Caki2 (cell line): ENCODE measurements at places on chromosomes 16 and 17. TPM values are rescaled to one million over a fixed set of nuclear protein-coding genes. Genes with fewer than 3 reads are reported as not detected.

The GLIS2 gene
- 5.7 and 7.4 TPM in 2 replicates for total RNA-seq

The GTF3C1 gene
- 65.3 and 68.2 TPM in 2 replicates for total RNA-seq

The CUEDC1 gene
- 24.8 and 47.7 TPM in 2 replicates for total RNA-seq

The TLCD3B gene
- 1.4 and 3.4 TPM in 2 replicates for total RNA-seq

The ADORA2B gene
- 57.2 and 60.0 TPM in 2 replicates for total RNA-seq

- no peak for DNase-seq
Observed at GRCh38 chr17:8875436-8875835, 8.0 kb upstream of the PIK3R6 start.

- peak; percentile 44 for DNase-seq
Observed at GRCh38 chr16:50696575-50697420, 3.4 kb downstream of the NOD2 start.

DNA sequence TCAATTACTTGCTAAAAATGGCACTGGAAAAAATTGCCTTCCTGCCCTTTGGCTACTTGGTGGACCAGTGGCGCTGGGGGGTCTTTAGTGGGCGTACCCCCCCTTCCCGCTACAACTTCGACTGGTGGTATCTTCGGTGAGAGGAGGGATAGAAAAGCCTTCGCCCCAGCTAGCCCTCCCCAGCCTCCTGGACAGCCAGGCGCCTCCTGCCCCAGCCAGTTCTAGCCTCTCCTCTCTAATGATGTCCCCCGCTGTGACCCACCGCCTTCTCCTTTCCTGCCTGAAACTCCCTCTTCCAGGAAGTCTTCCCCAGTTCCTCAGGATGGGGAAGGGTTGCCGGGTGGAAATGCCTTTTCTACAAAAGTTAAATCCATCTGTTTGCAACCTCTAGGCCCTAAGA is 6.2 kb downstream of the ACE start:
- no peak for DNase-seq

DNA sequence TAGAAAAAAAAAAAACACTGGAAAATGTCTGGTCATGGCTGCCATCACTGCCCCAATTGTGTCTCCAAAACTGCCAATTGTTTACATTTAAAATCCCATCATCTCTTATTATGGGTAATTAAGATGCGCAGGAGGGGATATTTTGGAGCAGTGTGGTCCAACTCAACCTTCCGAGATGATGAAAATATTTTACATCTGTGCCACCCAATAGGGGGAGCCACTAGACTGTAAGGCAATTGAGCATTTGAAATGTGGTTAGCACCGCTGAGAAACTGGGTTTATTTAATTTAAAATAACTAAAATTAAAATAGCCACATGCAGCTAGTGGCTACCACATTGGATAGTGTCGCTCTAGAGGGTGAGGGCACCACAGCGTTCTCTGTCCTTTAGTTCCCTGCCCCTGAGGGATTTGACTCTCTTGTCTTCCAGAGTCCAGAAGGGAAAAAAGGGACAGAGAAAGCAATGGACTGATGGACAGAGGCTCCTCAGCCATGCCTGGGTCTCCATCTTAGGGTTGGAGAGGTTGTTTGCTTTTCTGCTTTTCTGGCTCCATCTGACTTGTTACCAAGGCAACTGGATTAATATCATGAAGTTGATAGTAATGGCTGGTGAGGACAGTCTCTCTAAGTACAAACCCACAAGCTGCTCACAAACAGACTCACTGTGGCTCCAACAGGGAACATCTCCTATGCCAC is 3.5 kb downstream of the MPO start:
- no peak for DNase-seq

DNA sequence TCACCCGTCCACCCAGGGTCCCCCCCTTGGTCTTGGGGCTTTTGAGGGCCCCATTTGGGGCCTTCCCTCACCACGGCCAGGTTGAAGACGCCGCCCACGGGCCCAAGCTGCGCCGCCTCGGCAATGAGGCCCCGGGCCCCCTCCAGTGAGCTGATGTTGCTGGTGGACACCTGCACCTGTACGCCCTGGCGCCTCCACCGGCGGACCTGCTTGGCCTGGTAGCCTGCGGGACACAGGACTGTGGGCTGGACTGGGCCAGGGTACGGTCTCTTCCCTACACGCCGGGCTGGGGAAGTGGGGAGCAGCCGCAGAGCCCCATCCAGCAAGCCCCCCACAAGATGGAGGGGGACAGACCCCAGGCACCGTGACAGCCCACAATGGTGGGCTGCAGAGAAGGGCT is 15.6 kb downstream of the FASN start:
- DNase-seq = no peak

GRCh38 chr16:72983241-72983640 is 64.7 kb downstream of the ZFHX3 start:
- DNase-seq = no peak

DNA sequence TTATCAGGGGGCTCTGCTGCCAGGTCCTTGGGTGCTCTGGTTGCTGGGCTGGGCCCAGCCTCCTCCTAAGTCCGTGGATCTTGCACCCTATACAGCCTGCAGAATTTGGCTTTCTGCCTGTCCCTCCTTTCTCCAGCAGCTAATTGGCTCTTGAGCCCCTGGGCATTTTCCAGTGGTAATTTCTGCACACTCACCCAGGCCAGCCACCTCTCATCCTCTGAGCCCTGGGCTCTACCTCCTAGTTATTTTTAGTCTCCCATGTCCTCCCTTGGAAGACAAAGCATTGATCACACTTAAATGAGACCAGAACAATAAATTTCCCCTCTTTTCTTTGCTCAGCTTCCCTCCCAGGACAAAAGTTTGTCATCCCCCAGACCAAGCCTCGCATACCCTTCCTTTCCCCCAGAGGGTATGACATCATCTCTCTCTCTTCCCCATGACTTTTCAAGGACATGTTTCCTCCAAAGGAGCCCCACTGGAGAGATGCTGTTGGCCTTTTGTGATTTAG is 38.1 kb downstream of the C17orf75 start:
- no peak for DNase-seq

DNA sequence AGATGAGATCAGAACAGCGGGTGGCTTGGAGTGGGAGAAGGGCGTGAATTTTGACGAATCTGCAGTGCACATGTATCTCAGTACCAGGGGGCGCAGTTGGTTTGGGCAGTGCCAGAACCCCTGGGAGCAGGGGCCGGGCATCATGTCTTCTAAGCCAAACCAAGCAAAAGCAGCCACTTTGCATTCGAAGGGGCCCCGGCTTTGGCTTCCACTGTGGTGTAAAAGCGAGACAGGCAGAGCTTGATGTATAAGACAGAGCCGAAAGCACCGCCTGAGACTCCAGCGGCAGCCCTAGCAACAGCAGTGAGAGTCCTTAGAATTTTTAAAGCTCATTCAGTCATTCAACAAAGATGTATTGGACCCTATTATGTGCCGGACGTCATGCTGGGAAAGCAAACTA is 3.8 kb upstream of the XYLT1 start:
- no peak for DNase-seq

DNA sequence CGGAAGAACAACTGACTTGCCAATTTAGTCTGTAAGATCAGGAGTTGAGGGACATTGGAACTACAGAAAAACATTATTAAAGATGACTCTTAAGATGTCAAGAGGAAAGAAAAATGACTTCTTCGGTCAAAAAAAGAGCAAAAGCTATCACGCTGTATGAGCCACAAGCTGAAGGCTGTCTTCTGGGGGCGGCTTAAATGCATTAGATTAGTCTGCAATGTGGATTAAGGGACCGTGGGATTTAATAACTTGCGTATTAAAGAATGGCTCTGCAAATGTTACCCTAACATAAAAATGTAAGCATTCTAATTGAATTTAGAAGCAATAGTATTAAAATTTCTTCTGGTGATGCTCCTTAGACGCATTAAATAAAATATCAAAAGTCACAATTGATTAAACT is 108.6 kb downstream of the PITPNC1 start:
- DNase-seq = no peak

- no peak for DNase-seq
Observed at GRCh38 chr17:4932756-4933155, 679 bp downstream of the GP1BA start.

GRCh38 chr17:46814446-46814845 is 4.0 kb downstream of the WNT3 start:
- DNase-seq = no peak

DNA sequence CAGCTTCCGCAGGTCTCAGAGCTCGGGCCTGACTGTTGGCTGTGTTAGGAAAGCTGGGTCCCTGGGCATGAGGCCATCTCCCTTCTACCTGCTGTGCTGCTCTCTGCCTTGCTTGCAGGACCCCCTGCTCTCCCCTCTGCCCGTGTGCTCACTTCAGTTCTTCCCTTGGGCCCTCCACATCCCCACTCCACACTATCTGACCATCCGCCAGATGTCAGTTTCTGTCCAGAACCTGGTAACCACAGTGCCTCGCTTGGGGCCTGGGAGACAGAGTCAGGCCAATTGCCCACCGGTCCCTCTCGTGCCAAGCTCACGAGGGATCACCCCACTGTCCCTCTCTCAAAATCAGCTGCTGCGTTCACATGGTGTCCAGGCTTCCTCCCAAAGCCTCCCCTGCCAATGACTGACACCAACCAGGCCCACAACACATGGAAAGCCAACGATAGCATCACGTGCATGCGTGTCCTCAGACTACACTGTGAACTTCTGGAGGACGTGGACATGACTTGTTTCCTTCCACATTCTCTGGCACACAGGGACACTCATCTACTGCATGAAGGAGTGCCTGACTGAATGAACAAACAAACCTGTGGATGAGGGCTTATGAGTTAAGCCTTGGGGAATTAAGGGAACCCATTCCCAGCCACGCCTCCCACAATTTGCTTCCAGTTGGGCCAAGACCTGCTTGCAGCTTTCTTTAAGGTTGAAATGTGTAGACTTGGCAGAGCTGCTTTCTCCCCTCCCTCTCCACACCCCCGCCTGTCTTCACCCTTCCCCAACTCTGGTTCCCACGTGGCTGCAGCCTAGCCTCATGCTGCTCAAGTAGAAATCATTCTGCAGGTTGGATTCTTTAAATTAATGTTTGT is 72.5 kb upstream of the ZNF423 start:
- no peak for DNase-seq
